ENCODE measurements at places on chromosomes 4 and X.

- no peak for DNase-seq
Observed at GRCh38 chr4:25826074-25826752, 36.6 kb downstream of the SEL1L3 start.

DNA sequence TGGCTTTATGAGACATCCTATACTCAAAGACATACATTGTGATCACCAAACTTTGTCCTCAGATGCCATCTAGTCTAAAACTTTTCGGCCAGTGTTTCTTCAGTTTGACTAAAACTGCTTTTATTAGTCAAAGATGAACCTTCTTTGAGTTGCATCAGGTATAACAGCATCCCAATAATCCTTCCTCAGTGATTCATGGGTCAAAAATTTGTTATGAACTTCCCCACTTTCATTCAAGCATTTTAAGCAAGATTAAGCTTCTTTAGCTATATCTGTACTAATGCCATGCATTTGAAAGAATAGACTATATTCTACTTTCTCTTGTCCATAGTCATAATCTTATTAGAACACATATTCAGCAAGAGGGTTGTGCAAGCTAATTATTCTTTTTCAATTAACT, 1070.4 kb upstream of the ADGRL3 start:
- DNase-seq = no peak

DNA sequence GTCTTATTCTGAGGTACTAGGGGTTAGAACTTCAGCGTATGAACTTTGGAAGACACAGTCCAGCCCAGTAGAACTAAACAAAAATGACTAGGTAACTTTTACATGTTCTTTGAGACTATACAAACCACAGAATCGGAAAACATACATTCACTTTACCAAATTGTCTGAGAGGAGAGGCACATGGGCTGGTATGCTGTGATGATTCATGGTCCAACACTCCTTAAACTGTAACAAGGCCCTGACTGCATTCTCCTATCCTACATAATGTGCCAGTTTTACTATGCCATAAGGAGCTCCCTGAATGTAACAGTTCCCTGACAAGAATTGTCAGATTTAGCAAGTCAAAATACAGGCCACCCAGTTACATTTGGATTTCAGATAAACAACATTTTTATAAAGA, 640.0 kb downstream of the RAB28 start:
- no peak for DNase-seq

DNA sequence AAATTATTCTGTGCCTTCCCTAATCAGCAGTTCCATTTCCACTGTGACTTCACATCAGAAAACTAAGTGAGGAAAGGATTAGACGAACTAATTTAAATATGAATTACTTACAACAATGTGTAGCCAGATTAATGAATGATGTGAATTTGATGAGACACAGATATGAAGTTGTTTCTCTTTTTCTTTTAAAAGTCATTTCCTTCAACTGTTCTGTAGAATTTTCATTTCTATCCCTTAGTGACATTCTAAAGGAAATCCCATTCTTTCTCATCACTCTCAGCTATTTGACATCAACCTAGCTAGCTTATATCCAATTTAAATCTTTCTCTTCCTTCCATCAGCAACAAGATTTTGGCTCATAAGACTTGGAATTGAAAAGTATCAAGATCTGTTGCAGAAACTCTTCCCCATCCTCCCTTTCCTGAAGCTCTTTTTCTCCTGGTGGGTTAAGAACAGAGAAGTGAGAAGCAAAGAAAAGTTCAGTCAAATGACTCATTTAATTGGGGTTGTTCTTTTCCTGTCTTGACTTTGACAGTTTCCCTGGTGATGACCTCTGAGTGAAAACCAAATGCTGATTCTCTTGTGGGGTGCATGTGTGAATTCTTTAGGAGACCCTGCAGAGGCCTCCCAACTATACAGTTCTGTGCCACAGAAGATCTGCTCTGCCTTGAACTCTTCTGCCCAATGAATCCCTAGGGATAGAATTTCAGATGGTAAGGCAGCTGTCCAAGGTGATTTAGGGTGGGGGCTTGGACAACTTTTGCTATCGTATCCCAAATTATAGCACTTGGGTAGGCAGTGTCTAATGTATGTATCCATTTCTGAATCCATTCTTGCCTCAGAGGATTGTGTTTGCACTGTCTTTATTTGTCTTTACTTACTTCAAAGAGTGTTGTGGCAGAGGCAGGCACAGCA, 232.5 kb upstream of the GPRIN3 start:
- no peak for DNase-seq

- DNase-seq = no peak
Observed at GRCh38 chrX:101117701-101118100, 19.7 kb downstream of the CENPI start.

DNA sequence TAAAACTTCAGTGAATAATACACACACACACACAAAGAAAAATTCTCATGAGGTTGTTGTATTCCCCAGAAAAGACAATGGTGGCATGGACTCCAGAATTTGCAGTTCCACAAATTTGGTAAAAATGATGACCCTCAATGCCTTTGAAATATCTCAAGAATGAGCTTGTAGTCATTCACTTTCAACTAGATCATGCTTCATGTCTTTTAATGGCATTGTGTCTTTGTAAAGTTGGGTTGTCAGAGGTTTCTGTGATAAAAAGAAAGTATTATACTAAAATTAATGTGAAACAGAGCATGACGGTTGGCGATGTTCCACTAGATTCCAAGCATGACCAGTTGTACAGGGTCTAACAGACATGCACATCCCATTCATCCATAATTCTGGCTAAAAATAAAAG, 685.0 kb upstream of the FRG1 start:
- no peak for DNase-seq
